ENCODE measurements at places on chromosomes 5 and 9. TPM values are rescaled to one million over a fixed set of nuclear protein-coding genes. Genes with fewer than 3 reads are reported as not detected.

ADAMTS12 gene
- polyA plus RNA-seq = 18.0 TPM

SRD5A1 gene
- polyA plus RNA-seq = 12.5 TPM

BTNL8 gene
- polyA plus RNA-seq = 1.1 TPM

IER5L gene
- 13.1 TPM for polyA plus RNA-seq

CARD9 gene
- polyA plus RNA-seq = 2.8 TPM

SV2C gene
- polyA plus RNA-seq = 0.13 TPM

FBXO4 gene
- polyA plus RNA-seq = 18.3 TPM

GARIN3 gene
- polyA plus RNA-seq = not detected

MLANA gene
- polyA plus RNA-seq = 1.6 TPM
